Activated naive CD4-positive, alpha-beta T cell treated with anti-CD3 and anti-CD28 coated beads, Interleukin-2, amount 50 U/mL, for 72 hours (primary cell): ENCODE measurements at places on chromosomes 4 and X.

- no peak for DNase-seq
Observed at GRCh38 chr4:105025263-105026017, 121.2 kb upstream of the TET2 start.

DNA sequence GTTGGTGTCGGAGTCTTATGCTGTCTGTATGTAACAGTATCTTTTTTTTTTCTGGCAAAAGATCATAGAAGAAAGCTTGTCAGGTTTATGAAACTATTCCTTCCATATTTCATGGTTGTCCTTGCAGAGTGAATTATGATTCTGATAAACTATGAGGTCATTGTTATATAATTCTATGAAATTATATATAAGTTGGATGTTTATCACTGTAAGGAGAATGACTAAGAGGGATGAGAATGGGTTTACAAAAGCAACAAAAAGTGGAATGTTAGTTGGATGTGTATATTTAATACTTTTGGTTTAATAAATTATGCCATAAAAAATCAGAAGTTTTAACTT, 43.1 kb downstream of the RAPGEF2 start:
- no peak for DNase-seq

DNA sequence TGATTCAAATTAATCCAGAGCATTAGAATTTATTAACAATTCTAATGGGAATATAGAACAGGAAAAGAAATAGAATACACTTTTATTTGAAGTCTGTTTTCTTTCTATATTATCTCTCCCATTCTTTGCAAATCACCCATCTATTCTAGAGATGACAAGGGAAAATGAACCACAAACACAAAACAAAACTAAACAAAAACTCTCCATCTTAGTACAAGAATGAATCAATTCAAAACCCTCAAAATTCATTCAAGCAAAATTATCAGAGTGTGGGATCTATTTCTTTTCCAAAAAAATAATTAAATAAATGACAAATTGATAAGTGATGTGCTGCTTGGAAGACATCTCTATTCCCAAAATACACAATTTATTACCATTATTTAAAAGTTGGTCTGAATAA, 400.1 kb upstream of the NWD2 start:
- no peak for DNase-seq

- DNase-seq: peak; percentile 83
Observed at GRCh38 chrX:154534526-154535322, 11.9 kb downstream of the G6PD start.

- DNase-seq: no peak
Observed at GRCh38 chrX:19953145-19953544, 37.7 kb downstream of the BCLAF3 start.

DNA sequence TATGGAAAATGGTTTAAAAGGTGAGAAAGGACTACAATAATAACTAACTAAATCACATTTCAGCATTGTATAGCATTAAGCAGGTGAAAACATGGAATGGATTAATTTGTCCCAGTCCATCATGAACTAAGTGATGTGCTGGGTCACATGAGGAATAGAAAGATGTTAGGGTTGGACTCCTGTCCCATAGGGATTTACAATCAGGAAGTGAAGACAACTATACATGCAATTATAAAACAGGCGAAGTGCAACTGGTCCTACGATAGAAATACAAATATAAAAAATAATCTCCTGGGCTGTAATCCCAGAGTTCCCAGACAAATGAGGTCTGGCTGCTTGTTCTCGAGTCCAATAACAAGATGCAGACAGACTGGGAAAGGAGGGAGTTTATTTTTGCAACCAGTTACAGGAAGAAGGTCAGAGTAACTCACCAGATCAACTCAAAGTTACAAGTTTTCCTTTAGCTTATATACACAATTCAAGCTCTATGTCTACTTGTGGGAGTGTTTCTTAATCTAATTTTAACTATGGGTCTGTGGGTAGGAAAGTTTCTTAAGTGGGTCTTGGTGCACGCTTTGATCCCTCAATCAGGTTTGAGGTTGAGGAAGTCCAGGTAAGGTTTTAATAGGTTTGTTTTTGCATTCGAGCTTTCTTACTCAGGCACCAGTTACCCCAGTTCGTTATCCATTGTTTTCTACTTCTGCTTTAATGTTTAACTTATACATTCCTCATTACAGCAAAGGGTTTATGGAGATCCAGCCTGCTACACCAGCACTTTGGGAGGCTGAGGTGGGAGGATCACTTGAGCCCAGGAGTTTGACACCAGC, 50.1 kb downstream of the IGFBP7 start:
- DNase-seq: no peak

GRCh38 chrX:118726396-118726795, 1.0 kb upstream of the IL13RA1 start:
- no peak for DNase-seq

GRCh38 chr4:87541521-87541920, 12.3 kb upstream of the SPARCL1 start:
- no peak for DNase-seq

DNA sequence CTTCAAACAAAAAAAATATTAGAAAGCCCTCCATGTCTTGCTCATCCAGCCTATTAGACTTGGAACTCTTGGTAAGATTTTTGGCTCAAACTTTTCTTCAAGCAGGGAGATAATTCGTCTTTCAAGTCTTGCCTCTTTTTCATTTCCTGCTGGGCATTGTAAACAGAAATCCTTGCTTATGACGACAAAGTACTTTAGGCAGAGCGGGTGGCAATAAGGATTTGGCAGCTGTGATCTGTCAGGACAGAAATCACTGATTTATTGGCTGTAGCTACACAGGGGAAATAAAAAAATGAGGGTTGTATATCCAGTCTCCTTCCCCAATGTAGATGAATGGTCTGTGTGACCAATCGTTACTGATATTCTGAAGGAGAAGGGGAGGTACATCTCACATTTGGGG, 121.6 kb downstream of the SLC4A4 start:
- no peak for DNase-seq

DNA sequence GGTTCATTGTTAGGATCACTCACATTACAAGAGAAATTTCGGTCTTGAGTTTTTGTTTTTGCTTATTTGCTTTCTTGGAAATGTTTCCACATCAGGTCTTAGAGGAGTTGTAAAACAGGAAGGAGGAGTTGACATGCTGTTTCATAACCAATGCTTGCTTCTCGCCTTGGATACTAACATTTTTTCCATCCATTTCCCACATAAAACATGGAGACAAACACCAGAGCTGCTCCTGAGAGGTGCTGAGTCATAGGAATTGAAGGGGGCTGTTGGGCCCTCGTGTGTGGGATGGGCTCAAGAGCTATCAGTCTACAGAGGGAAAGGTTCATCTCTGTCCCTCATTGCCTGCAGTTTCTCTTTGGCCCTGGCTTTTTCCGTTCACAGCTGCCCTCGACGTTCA, 29.9 kb downstream of the TBL1X start:
- no peak for DNase-seq

- DNase-seq: no peak
Observed at GRCh38 chrX:110699109-110699508, 96.5 kb downstream of the CHRDL1 start.
